ENCODE measurements at places on chromosomes 16 and 17.

DNA sequence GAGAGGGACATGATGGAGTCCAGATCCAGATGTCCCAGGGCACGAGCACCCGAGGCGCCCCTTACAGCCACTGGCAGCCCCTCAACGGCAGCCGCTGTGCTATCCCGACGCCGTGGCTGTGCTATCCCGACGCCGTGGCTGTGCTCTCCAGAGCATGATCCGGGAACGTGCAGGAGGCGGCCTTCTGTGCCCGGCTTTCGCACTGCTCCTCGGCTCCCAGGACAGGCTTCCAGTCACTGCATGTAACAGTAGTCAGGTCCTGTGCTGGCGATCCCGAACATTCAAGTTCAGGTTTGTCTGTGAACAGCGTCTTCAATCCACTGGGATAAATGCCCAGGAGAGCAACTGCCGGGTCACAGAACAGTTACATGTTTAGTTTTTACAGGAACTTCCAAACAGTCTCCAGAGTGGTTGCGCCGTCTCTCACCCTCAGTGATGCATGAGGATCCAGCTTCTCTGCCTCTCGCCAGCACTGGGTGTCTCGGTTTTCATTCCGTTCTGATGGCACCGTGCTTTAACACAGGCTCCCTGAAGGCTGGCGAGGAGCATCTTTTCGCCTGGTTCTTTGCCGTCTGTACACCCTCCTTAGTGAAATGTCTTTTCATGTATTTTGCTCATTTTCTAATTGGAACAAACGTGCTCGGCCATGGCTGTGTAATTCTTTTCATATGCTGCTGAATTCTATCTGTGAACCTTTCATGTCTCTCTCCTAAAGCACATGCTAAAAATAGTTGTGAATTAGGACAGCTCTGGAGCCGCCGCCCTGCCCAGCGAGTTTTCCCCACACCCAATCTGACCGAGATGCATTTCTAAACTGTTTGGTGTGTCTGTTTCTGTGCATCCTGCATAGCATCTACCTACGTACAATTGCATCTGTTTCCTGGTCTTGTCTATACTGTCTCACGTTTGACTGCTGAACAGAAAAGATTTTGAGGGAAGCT is 72.6 kb upstream of the METRNL start:
- no peak for DNase-seq

DNA sequence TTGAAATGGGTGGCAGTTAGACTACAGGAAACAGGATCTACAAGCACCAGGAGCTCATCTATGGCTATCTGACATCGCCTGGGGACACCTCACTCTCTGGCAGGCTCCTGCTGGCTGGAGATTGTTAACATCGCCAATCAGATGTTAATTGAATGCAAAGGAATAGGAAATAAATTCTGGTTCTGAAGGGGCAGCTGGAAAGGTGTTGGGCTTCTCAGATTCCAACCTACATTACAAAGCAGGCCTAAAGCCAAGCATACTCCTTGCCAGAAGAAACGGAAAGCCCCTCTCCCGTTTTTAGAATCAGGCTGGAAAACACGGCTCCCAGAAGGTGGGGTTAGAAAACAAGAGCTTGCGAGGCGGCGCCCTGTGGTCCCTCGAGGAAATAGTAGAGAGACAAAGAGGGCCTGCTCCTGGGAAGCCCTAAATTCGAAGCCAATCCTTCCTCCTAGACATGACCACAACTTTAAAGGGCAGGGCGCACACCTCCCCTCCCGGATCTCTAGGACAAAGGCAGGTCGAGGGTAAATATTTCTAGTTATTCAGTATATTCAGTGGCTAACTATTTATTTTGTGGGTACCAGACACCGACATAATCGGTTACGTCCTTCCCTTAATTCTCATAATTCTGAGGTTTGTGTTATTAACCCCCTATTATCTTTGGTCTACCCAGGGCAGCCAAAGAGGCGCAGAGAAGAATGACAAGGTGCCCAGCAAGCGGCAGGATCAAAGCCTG is 763 bp upstream of the TOM1L1 start:
- no peak for DNase-seq

DNA sequence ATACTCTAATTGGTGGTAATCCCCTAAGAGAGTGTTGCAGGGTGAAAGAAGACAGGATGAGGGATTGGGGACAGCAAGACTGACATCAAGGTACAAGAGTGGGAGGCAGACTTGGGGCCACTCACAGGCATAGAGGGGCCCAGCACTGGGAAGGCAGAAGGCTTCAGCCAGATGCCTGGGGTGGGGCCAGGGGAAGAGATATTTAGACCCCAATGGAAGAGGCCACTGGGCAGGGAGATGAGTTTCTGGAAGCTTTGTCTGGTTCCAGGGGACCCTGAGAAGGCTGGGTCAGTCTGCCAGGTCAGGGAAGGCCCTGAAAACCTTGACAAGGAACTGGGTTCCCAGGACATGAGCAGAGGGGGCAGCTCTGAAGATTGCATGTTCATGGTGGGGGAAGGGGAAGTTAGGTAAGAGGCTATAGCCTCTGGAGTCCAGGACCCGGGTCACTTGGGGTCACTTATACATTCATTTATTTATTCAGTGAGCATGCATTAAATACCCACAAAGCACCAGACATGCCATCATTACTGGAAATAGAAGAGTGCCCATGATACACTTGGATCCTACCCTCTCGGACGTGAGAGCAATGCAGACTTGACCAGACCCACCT is 92.9 kb downstream of the TMEM132E start:
- no peak for DNase-seq

DNA sequence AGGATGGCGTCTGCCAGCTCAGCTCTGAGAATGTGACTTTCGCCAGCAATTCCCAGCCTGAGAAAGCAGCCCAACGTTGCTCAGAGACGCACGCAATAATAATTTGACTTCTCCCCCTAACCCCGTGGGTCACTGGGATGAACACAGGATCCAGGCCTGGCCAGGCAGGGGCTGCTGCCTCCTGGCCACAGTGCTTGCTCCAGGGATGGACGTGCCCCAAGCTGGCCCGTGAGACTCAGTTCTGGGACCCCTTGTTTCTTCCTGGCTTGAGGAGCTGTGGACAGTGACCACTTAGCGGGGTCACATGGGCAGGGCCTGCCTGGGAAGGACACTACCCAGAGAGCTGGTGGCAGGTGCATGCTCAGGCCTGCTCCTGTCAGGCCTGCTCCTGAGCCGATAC is 13.5 kb upstream of the DPEP1 start:
- no peak for DNase-seq

DNA sequence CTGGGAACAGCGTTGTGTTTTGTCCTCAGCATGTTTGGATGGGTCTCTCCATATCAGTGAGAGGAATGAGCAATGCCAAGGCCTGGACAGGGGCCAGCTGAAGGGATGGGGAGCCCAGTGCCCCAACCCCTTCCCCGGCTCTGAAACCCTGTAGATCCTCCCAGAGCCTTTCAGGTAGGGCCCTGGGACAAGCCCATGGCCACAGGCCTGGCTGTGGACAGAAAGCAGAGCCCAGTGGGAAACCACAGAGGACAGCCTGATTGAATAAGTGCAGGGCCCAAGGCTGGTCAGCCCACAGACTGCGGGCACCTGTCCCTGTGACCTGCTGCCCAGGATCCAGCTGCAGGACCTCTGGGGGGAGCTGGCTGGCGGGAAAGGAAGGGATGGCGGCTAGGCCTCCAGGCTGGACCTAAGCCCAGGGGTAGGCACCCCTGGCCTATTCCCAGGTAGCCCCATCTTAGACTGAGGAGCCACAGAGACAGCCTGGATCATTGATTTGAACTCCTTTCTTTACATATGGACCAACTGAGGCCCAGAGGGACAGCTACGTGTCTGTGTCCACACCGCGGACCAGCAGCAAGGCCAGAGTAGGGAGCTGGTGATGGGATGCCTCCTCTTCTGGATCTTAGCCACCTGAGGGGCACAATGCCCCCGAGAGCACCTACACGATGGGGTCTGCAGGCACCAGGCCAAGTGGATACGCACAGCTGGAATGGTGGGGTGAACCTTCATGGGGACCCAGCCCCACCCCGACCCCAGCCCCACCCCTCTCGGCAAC is 1.3 kb downstream of the CCDC102A start:
- no peak for DNase-seq

DNA sequence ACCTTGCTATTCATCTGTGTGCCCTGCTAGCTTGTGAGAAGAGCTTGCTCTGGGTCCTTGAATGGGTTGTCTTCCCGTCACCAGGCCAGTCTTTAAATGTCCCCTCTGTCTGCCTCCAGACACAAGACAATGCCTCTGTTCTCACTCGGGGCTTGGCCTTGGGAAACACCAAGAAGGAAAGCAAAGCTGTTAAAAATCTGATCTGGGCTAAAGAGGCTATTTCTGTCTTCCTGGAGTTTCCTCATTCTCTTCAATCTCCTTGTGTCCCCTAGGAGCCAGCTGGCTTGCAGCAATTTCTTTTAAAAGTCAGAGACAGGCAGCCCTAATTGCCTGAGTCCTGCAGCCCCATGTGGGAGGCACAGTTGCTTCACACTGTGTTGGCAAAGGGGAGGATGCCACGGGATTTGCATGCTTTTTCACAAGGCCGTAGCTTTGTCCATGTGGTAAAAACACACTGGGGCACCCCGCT is 2.5 kb downstream of the DNAI2 start:
- no peak for DNase-seq

DNA sequence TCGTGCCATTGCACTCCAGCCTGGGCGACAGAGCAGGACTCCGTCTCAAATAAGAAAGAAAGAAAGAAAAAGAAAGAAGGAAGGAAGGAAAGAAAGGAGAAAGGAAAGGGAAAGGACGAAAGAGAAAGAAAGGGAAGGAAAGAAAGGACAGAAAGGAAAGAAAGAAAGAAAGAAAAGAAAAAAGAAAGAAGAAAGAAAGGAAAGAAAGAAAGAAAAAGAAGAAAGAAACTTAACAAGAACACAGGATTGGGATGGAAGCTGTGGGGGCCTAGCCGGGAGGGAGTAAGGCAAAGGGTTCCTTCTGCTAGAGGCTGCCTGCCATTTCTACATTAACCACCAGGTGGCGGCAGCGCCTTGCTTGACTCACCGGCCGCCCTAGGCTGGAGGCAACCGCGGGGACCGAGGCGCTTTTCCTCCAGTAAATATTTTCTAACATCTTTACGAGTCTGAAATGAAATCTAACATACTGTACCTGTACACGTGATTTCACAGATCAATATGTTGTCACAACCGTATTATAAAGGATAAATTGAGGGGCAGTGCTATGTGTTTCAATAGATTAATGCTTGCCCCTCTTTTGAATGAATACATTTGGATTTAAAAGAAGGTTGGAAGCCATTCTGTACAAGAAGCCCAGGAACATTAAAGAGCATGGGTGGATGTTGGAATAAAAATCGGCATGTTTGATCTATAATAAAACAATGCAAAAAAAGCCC is 6.1 kb downstream of the GJD3 start:
- DNase-seq, result peak; percentile 82

Data from NCI-H460 (cell line).